Spleen (tissue), 13 donors: ENCODE measurements at places on chromosomes 11 and 22. TPM values are rescaled to one million over a fixed set of nuclear protein-coding genes. Genes with fewer than 3 reads are reported as not detected.

TEX54 gene
- not detected for total RNA-seq

OR5W2 gene
- total RNA-seq, result not detected

CLMP gene
- 14.0 TPM for total RNA-seq

GAS2L1 gene
- total RNA-seq, result 40.3 TPM

EXPH5 gene
- 1.9 TPM for total RNA-seq

CDC45 gene
- 7.3 TPM for total RNA-seq

PDGFD gene
- 4.2 TPM for total RNA-seq

C22orf42 gene
- not detected for total RNA-seq

OR8D1 gene
- total RNA-seq, result not detected

CCND1 gene
- 70.2 TPM for total RNA-seq

DNA sequence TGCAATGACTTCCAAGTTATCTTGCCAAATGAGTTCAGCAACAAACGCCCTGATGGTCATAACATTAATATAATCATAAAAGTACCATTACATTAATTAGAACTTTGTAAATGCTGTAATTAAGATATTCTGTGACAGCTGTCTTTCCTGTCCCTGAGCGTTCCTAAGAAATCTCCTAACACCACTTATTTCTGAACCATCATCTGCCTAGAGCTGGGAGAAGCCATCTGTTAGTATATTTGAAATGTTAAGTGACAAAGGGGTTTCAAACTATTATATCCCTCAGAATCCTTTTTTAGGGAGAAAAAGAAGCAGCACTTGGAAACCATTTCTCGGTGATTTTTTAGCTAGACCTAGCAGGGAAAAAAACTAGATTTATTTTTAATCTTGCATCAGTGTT lies 657.5 kb downstream of the FAM181B start:
- H3K27me3 ChIP-seq, result no peaks in the 10 kb centered on the region
- H3K4me1 ChIP-seq, result no peaks in the 10 kb centered on the region
- no peak overlapping the region for H3K27ac ChIP-seq
- DNase-seq, result no peak
- no peaks in the 10 kb centered on the region for H3K36me3 ChIP-seq

DNA sequence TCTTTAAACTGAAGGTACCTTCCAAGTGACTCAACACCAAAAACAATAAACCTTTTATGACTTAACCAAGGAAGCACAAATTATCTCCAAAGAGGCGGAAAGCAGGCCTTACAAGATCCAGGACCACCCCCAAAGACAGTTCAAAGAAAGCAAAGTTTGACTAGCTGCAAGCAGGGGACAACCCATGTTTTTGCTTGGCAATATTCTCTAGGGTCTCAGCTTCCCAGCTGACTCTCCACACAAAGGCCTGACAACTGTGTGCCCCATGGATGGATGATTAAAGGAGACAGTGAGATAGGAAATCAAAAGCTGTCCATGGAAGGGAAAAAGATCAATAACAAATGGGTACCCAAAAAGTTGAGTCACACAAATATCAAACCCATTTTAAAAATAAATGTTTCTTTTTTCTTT lies 232.2 kb downstream of the DDX10 start:
- no peaks in the 10 kb centered on the region for H3K27me3 ChIP-seq
- DNase-seq, result no peak
- H3K4me3 ChIP-seq, result no peak overlapping the region
- no peaks in the 10 kb centered on the region for H3K36me3 ChIP-seq
- no peaks in the 10 kb centered on the region for H3K4me1 ChIP-seq

- no peaks in the 10 kb centered on the region for H3K27me3 ChIP-seq
- H3K36me3 ChIP-seq, result no peaks in the 10 kb centered on the region
- no peaks in the 10 kb centered on the region for H3K4me1 ChIP-seq
- no peak for DNase-seq
- no peak overlapping the region for H3K27ac ChIP-seq
Measured at GRCh38 chr11:86116386-86116726, 47.5 kb upstream of the PICALM start.

DNA sequence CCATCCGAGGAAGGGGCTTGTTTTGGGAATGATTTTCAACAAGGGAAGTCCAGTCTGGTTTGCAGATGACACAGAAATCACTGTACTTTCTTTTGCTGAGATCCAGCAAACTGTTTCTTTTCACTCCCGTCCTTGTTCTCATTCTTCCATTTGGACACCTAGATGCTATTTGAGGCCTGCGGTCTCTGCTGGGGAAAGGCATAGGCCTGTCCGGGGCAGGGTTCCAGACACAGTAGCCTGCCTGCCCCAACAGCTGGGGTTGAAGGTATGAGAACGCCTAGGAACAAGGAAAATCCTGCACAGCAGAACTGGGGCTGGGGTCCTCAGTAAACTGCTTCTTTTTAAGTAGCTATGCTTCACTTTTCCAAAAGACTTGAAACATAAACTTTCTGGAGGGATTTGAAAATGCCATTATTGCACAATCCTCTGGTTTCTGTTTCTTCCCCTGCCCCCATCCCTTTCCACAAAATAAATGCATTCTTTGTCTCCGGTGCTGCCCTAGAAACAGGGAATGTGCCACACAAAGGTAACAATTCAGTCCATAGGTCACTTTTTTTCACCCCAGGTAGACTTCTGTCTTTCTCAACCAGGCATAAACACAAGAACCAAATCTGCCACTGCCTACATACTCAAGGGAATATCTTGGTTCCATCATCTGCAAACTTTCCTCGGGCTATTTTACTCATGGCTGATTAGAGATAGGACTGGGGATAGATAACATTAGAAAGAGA lies 174.8 kb upstream of the MTMR2 start:
- no peaks in the 10 kb centered on the region for H3K36me3 ChIP-seq
- DNase-seq, result no peak
- no peak overlapping the region for H3K27ac ChIP-seq
- H3K4me1 ChIP-seq, result peaks cover 4% of the 10 kb centered on the region
- H3K4me3 ChIP-seq, result no peak overlapping the region

DNA sequence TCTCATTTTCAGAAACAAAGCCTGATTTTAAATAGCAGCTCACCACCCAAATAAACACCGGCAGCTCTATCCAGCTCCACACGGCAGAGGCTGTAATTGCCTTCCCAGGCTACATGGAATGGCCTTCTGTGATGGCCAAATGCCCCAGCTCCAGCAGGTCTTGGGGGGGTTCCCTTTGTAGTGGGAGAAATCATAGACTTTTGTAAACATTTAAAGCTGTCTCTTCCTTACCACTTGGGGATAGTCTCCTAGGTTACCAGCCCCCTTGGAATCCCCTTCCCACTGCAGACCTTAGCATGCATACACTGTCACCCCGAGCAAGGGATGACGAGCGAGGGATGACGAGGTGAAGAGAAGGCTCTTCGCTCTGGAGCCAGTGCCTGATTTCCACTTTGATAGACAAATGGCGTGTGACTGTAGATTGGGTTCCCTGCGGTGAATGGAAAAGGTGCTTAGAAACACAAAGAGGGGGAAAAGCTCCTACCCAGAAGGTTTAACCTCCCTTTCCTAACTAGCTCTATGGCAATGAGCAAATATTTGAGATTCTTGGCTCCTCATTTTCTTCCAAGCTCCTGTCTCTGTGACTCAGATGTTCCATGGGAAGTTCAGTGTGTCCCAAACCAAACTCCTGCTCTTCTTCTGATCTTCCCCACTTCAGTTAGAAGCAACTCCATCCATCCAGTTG lies 108.0 kb upstream of the CADM1 start:
- H3K4me1 ChIP-seq, result peaks cover 18% of the 10 kb centered on the region
- DNase-seq, result no peak
- H3K4me3 ChIP-seq, result no peak overlapping the region
- no peaks in the 10 kb centered on the region for H3K27me3 ChIP-seq
- H3K27ac ChIP-seq, result no peak overlapping the region
- no peaks in the 10 kb centered on the region for H3K36me3 ChIP-seq

- no peak overlapping the region for H3K4me3 ChIP-seq
- H3K4me1 ChIP-seq, result no peaks in the 10 kb centered on the region
- no peaks in the 10 kb centered on the region for H3K27me3 ChIP-seq
- H3K27ac ChIP-seq, result no peak overlapping the region
- H3K36me3 ChIP-seq, result no peaks in the 10 kb centered on the region
- DNase-seq, result peak; percentile 21
Measured at GRCh38 chr11:45171550-45171949, 25.1 kb downstream of the PRDM11 start.

- H3K4me1 ChIP-seq, result no peaks in the 10 kb centered on the region
- DNase-seq, result no peak
- H3K4me3 ChIP-seq, result no peak overlapping the region
- H3K27ac ChIP-seq, result no peak overlapping the region
Measured at GRCh38 chr11:36051235-36052144, 107.6 kb downstream of the LDLRAD3 start.

DNA sequence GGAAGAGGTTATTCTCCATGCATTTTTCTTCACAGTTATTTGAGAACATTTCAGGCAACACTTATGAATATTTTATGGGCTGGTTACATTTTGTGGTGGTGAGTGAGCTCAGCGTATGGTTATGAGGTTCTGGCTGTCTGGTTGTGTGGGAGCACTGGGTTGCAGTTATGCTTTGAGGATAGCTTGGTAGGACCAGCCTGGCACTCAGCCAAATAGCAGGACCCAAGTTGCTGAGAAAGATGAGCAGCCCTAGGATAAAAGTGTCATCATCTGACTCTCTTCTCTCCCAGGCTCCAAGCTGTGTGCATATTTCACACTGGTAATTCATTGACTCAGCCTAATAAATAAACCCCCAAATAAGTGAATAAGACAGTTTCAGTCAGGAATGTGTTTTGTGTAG lies 8.1 kb upstream of the SRSF8 start:
- no peaks in the 10 kb centered on the region for H3K36me3 ChIP-seq
- DNase-seq, result no peak
- no peaks in the 10 kb centered on the region for H3K4me1 ChIP-seq
- H3K27ac ChIP-seq, result no peak overlapping the region

- H3K27ac ChIP-seq, result peak overlapping the region; percentile 21
- H3K4me3 ChIP-seq, result no peak overlapping the region
- peak; percentile 82 for DNase-seq
- no peaks in the 10 kb centered on the region for H3K36me3 ChIP-seq
- H3K27me3 ChIP-seq, result no peaks in the 10 kb centered on the region
Measured at GRCh38 chr11:60498853-60499252, 6.3 kb downstream of the MS4A12 start.

- H3K4me1 ChIP-seq, result no peaks in the 10 kb centered on the region
- no peak for DNase-seq
- H3K27me3 ChIP-seq, result peaks cover 8% of the 10 kb centered on the region
Measured at GRCh38 chr11:126669416-126669815, 313.9 kb downstream of the ST3GAL4 start.

GRCh38 chr22:35733791-35734516 lies 16.3 kb downstream of the APOL5 start:
- no peaks in the 10 kb centered on the region for H3K27me3 ChIP-seq
- no peaks in the 10 kb centered on the region for H3K36me3 ChIP-seq
- H3K4me3 ChIP-seq, result no peak overlapping the region
- no peak overlapping the region for H3K27ac ChIP-seq
- no peaks in the 10 kb centered on the region for H3K4me1 ChIP-seq

- DNase-seq, result no peak
- H3K27ac ChIP-seq, result peak overlapping the region; percentile 68
- no peaks in the 10 kb centered on the region for H3K36me3 ChIP-seq
- H3K27me3 ChIP-seq, result peaks cover 25% of the 10 kb centered on the region
Measured at GRCh38 chr11:12824281-12825041, 150.2 kb downstream of the TEAD1 start.

DNA sequence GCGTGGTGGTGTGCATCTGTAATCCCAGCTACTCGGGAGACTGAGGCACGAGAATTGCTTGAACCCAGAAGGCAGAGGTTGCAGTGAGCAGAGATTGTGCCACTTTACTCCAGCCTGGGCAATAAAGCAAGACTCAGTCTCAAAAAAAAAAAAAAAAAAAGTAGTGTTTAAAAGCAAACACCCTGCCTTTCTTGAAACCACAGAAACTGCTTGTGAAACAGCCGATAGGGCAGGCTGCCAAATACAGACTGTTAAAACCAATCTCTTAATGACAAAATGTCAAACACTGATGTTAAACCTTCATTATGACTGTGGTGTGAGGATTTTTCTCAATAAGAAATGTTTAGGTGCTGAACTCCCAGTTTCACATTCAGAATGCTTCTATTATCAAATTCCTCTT lies 27.3 kb downstream of the MARK2 start:
- peak overlapping the region; percentile 83 for H3K27ac ChIP-seq
- no peak for DNase-seq
- peaks cover 93% of the 10 kb centered on the region for H3K4me1 ChIP-seq
- H3K36me3 ChIP-seq, result no peaks in the 10 kb centered on the region

DNA sequence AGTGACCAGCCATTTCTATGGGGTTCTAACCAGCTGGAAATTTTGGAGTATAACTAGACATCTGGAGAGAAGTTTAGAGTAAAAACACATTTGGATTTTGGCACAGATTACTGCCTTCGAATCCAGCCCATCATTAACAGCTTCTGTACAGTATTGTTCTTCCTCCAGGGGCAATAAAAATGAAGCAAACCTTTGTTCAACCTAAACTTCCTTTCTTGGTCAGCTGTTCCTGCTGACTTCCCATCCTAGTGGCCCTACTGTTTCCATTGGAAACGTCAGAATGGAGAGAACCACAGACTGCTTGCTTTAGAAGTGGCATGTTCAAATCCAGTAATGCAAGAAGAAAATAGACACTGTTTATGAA lies 203.7 kb upstream of the MTMR2 start:
- no peak overlapping the region for H3K4me3 ChIP-seq
- H3K36me3 ChIP-seq, result no peaks in the 10 kb centered on the region
- no peak for DNase-seq
- H3K27ac ChIP-seq, result no peak overlapping the region

- peaks cover 44% of the 10 kb centered on the region for H3K36me3 ChIP-seq
- peak overlapping the region; percentile 69 for H3K27ac ChIP-seq
- H3K4me3 ChIP-seq, result no peak overlapping the region
- no peak for DNase-seq
Measured at GRCh38 chr22:31586137-31586920, 75.7 kb downstream of the PISD start.
